ENCODE measurements at places on chromosomes 1 and 21.

- DNase-seq, result no peak
Measured at GRCh38 chr1:16628361-16629111, 15.2 kb upstream of the NBPF1 start.

GRCh38 chr1:85943945-85944344 lies 212.6 kb downstream of the COL24A1 start:
- DNase-seq, result no peak

DNA sequence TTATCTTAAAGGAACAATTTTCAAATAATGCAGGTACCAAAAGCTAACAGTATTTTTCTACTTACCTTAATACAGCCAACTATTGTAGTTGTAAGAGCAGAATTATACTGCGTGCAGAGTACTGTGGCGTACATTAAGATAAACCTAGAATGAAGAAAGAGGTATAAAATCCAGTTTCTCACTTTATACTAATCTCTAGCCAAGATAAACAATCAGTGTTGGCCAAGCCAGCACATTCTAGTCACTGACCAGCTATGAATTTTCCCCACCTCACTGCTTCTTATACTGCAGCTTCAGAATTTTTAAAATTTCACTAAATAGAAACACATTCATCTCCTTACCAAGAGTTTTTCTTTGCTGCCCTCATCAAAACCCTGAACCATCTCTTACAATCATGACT lies 33.6 kb downstream of the SLC35D1 start:
- no peak for DNase-seq

DNA sequence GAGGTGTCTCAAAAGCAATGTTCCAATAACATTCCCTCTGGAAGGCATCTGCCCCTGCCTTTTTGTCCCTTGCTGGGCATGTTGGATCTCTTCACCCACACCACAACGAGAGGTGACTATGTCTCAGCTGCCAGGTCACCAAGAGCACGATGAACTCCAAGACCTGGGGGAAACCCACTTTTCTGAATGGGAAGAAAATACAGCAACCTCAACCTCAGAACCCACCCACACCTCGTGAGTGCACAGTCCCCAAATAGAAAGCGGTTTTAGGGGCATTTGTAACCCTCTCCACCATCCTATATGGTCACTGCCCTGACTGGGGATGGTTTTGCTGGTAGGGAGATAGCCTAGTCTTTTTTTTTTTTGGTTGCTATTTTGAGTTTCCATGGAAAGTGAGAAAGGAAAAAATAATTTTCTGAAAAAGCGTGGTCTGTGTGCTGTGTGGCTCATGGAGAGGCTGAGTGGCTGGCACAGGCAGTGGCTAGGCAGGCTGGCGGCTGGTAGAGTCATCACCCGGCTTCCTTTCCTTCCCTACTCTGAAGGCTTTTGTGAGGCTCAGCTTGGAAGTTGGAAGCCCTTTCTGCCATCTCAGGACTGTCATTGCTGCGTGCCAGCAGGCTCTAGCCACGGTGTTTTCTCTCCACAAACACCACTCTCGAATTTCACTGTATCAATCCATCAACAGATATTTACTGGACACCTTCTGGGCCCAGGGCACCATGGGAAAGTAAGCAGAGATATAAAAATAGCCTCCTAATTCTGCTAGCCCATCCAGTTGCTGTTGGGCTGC lies 15.8 kb downstream of the TSPAN2 start:
- no peak for DNase-seq

- DNase-seq, result no peak
Measured at GRCh38 chr1:236065509-236066005, 667 bp upstream of the NID1 start.

GRCh38 chr1:88661951-88662699 lies 21.9 kb upstream of the PKN2 start:
- no peak for DNase-seq

- no peak for DNase-seq
Measured at GRCh38 chr21:33015096-33015495, 10.6 kb upstream of the OLIG2 start.

DNA sequence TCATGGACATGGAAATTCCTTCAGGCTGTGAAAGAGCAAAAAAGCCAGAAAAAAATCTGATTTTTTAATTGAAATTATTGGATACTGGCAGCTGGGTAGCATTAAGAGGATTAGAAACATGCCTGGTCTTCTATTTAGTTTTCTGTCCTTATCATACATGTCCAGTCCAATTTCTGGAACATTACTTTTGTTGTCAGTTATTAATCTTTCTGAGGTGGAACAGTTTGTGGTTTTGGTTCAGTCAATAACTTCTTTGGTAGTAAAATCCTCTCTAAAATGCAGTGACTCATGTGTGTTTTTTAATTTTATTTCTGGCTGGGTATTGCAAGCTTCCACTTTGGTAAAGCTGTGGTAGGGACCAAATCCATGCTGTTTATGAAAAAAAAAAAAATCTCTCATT lies 687.0 kb upstream of the ADGRL2 start:
- no peak for DNase-seq

- DNase-seq, result no peak
Measured at GRCh38 chr1:68828013-68828412, 331.1 kb upstream of the DEPDC1 start.

- DNase-seq, result no peak
Measured at GRCh38 chr21:41255190-41255589, 61.4 kb upstream of the FAM3B start.

GRCh38 chr1:236468625-236469024 lies 55.2 kb upstream of the LGALS8 start:
- DNase-seq, result no peak

DNA sequence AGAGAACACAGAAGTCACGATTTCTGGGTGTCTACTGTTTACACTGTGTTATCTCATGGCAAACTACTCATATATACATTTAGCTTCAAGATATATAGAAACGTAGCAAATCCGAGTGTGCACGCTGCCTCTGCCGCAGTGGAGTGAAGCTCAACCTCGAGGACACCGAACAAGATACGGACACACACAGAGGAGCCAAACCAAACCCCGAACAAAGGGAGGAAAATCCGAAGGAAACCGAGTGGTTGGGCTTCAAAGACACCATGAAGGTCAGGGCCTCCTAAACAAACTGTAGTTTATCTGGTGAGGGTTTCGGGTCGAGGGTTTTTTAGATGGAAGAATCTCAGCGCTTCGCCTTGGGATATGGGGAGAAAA lies 34.5 kb downstream of the SLC45A1 start:
- DNase-seq, result no peak

GRCh38 chr1:15468145-15468544 lies 7.8 kb upstream of the CELA2B start:
- DNase-seq, result no peak

GRCh38 chr1:6137758-6138157 lies 42.4 kb downstream of the CHD5 start:
- DNase-seq, result no peak

DNA sequence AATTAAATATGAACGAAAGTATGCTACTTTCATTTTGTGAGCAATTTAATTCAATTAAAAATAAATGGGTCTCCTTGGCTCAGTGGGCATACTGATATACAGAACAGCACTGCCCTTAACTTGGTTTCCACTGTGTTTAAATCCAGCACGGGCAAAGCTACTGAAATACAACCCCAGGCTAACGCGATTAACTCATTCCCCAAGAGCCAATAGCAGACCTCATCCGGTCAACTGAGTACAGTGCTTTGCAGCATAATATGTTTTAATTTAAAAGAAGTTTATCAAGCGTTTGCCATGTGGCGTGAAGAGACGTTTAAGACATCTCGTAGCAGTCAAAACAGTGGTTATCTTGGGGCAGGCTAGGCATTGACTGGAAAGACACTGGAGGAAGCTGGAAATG lies 118.6 kb downstream of the PROX1 start:
- DNase-seq, result no peak

DNA sequence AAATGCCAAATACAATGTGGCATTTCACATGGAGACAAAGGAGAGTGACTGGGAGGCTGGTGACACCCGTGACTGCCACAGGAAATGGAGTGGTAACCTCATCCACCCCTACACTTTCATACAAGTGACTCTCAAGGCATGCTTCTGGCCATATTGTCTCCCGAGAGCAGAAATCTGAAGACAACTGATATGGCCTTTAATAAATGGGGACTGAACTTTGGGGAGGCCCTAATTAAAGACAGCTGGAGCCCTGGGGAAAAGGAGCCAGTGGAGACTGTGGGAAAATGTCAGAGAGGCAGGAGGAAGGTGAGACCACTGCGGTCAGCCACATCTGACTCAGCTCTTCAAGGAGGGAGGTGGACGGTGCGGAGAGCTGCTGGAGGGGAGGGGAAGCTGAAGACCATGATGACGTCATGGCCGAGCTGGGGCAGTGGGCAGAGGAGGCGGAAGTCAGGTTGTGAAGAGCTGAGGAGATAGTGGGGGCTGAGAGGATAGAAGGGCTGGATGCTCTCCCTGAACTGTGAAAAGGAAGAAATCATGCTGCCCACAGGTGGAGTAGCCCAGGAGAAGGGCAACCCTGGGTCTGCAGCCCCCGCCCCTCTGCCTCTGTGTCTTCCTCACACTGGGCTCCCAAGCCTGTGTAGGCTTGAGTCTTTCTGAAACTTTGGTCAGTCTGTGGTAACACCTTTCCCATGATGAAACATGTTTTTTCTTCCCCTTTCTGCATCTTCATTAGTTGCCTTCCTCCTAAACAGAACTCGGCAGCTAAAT lies 14.0 kb upstream of the NCF2 start:
- DNase-seq, result no peak

DNA sequence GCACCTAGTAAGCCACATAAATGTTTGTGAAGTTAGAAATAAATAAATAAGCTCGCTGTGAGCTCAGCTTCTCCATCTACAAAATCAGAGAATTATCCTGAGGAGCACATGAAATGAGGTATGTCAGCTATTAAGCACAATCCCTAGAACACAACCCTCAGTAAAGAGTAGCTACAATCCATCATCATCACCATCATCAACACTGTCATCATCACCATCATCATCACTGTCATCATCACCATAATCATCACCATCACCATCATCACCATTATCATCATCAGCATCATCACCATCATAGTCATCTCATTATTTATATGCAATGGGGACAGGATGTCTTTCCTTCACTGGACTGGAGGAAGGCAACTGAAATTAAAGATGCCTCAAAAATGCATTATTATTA lies 189.6 kb downstream of the NPHP4 start:
- DNase-seq, result no peak

GRCh38 chr1:168480997-168481396 lies 62.8 kb downstream of the XCL2 start:
- no peak for DNase-seq

DNA sequence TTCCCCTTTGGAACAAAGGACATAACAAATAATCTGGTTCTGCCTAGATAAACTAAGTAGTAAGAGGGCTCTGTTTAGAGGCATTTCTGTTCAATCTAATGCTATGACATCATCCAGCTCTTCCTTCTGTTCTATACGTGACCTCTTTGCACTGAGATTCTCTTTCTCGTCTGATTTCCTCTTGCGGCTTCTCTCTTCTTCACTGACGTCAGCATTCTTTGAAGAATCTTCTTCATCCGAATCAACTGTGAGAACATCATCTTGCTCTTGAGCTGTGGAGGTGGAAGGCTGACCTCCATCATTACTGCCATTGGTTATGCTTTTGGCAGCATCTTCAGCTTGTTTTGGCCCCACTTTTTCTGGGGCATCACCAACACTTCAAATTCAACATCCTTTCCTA lies 130.4 kb downstream of the HS2ST1 start:
- no peak for DNase-seq

DNA sequence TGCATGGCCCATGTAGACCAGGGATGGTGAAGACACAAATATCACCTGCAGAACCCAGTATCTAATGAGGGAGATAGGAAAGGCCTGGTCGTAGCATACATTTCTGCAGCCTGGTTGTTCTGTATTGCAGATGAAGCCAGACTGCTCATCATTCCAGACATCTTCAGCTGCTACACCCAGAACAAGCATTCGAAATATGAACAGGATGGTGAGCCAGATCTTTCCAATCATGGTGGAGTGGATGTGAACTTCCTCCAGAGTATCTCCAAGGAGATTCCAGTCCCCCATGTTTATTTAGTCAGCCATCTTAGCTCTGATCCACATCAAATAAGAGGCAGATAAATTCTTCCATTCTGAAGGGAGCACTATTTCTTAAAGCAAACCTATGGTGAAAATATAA lies 2.7 kb upstream of the MYCBP start:
- no peak for DNase-seq

GRCh38 chr1:8863794-8864233 lies 14.7 kb downstream of the ENO1 start:
- no peak for DNase-seq

- DNase-seq, result no peak
Measured at GRCh38 chr21:37562920-37563640, 196.5 kb downstream of the DYRK1A start.

DNA sequence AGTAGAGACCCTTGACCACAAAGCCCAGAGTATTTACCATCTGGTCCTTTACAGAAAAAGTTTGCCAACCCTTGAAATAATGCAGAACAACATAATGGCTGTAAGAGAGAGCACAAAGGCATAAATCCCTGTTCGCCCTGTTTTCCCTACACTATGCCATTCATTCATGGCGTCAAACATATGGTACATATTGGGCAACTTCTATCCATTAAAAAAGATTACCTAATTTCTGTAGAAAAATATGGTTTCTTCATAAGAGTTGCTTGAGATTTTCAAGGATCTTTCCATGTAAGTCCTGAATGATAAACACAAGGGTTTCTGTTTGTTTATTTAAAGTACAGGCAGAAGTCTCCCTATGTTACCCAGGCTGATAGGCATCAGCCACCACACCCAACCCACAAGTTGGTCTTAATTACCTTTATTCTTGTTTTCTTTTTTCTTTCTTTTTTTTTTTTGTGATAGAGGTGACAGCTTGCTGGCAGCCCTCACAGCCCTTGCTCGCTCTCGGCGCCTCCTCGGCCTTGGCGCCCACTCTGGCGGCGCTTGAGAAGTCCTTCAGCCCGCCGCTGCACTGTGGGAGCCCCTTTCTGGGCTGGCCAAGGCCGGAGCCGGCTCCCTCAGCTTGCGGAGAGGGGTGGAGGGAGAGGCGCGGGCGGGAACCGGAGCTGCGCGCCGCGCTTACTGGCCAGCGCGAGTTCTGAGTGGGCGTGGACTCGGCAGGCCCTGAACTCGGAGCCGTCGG lies 68.3 kb upstream of the NR5A2 start:
- no peak for DNase-seq

GRCh38 chr1:50047916-50048694 lies 24.4 kb upstream of the AGBL4 start:
- DNase-seq, result no peak

Measured in T-helper 17 cell (primary cell).